Central memory CD4-positive, alpha-beta T cell (primary cell): ENCODE measurements at places on chromosomes 16 and 17.

GRCh38 chr17:50259477-50260324 is 14.6 kb upstream of the TMEM92 start:
- DNase-seq, result no peak

DNA sequence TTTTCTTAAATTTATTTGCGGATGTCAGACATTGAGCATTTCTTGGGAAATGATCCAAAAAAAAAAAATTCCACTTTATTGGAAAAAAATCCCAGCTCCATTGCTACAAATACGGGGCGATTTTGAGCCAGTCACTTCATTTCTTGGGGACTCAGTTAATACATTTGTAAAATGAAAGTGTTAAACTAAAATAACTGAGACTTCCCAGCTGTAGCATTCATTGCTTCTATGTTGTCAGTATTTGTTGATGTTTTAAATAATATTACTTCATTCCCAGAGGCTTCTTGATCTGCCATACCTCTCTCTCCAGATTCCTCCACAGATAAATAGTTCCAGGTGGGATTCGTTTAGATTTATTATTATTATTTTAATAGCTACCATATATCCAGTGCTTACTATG is 77.1 kb upstream of the HS3ST3A1 start:
- no peak for DNase-seq

DNA sequence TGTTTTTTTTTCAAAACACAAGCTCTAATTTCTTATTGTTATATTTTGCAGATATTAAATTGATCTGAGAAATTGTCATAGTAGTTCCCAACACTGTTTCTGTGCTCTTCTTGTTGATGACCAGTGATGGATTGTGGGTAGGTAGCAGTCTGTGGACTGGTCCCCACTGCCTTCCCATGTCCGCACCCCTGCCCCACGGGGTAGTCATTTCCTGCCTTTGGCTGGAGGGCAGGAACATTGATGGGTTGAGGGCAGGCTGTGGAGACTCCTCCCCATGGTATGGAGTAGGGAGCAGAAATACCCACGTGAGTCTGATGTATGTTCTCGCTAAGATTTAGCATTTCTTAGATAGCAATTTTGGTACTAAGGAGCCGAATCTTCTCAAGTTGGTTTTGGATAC is 762.0 kb downstream of the CDH8 start:
- DNase-seq, result no peak

DNA sequence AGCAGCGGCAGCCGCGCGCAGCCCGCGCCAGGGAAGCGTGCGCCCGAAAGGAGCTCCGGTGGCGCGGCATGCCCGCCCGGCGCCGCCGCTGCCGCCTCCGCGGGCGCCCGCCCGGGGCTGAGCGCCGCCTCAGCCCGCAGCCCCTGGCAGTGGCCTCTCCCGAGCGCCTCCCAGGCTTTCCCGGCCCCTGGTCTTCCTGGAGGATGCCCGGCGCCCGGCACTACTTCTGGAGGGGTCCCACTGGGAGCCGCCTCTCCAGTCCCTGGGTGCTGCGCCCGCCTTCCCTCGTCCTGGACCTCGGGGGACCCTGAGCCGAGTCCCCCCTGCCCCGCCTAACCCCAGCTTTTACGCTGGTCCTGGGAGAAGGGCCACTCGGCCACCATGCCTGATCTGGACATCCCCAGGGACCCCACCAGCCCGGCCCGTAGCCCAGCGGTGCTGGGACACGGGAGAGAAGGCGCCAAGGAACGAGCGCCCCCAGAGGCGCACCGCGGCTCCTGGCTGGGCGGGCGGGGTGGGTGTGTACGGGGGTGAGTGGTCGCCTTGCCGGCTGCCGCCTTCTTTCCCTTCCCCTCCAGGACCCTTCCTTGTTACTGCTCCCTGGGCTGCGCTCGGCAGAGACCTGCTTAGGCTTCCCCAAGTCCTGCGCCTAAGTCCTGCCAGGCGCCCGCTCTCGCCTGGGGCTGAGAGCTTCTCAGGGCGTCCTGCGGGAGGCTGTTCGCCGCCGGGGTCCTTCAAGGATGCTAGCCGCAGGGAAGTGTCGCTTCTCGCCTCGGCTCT is 704 bp downstream of the ASIC2 start:
- DNase-seq, result no peak

DNA sequence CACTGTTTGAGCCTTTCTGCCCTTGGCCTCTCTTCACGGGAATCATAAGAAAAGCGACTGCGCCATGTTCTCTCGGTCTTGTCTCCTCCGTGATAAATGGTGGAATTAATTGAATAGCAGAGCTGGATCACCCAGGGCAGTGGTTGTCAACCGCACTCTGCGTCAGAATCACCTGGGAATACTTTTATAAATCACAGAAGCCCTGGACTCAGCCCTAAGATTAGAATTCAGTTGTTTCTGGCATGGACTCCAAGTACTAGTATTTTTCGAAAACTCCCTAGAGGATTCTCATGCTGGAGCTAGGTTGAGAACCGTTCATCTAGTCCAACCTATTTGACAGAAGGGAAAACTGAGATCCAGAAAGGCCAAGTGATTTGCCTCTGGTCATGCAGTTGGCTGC is 64.1 kb downstream of the SPACA3 start:
- DNase-seq, result no peak

DNA sequence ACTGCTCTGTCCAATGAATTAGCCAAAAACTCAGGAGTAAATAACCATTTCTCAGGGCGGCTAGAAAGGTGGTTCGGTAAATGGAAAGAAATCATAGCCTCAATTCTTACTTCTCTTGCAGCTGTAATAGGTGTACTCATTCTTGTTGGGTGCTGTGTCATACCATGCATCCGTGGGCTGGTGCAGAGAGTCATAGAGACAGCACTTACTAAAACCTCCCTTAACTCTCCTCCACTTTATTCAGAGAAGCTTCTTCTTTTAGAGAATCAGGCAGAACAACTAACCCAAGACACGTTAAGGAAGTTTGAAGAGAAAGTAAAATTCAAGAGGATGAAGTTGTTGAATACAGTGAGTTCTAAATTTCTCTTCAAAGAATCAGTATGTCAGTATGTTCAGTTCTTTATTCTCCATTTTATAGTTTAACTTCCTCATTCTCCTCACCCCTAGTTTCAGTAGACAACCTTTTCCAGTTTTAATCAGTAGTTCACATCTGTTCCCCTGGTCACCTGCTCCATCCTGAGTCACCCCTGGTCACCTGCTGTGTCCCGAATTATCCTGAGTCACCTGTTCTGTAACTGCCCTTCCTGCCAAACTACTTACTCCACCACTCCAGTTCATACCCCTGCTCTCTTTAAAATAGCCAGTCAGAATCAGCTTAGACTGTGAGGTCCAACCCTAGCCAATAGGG is 85.9 kb downstream of the EMP2 start:
- DNase-seq, result no peak

DNA sequence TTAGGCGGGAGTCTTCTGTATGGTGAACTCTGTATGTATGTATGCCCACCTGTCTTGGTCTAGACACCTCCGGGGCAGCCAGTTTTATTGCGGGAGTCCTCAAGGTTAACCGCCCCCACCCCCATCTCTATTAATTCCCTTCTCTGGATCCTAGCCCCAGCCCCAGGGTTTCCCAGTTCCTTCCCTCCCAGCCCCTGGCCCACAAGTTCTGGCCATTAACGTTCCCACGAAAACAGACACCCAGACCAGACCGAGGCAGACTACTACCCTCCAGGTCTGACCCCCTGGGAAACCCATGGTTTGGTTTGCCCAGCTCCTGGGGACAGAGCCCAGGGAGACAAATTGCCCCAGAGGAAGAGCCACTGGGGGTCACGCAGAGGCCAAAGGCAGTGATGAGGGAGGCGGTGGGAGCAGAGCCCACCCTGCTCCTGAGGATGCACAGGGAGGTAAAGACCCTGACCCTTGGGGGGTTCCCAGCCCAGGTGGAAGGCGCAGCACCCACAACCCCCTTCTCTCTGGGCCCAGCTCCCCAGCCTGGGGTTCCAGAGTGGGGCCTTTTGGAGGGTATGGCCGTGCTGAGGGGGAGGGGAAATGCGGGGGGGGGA is 8.5 kb downstream of the TBKBP1 start:
- no peak for DNase-seq

DNA sequence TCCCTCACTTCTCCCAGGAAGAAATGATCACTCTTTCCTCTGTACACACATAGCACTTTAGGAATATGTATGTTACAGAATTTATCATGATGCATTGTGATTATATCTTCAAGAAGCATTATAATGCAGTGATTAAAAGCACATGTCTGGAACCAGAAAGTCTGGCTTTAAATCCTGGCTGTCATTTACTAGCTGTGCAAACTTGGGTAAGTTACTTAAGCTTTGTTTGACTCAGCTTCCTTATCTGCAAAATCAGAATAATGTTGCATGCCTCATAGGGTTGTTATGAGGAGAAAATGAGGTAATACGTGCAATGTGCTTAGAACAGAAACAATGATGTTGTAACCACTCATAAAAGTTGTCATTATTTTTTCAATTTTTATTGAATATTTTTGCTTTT is 156.3 kb upstream of the ZKSCAN2 start:
- no peak for DNase-seq

- no peak for DNase-seq
Observed at GRCh38 chr17:534071-534691, 180.5 kb downstream of the VPS53 start.

- DNase-seq, result no peak
Observed at GRCh38 chr17:19014628-19015215, 10.2 kb upstream of the FAM83G start.

GRCh38 chr17:57778306-57778705 is 33.2 kb upstream of the CCDC182 start:
- no peak for DNase-seq

DNA sequence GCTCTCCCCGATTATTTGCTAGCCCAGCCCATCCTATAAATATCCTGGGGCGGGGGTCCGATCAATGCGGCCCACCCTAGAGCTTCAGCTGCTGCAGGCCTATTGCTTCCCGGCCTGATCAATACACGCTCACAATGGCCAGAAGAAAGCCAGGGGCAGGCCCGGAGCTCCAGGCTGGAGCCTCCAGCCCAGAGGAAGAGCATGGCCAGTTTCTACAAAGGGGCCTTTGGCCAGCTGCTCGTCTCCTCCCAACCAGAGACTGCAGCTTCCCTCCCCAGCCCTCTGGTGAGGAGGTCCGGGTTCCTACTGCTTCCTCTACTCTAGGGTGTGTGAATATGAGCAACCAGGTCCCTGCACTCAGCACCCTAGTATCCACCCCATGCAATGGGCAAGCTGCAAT is 36.7 kb downstream of the SALL1 start:
- DNase-seq, result no peak

DNA sequence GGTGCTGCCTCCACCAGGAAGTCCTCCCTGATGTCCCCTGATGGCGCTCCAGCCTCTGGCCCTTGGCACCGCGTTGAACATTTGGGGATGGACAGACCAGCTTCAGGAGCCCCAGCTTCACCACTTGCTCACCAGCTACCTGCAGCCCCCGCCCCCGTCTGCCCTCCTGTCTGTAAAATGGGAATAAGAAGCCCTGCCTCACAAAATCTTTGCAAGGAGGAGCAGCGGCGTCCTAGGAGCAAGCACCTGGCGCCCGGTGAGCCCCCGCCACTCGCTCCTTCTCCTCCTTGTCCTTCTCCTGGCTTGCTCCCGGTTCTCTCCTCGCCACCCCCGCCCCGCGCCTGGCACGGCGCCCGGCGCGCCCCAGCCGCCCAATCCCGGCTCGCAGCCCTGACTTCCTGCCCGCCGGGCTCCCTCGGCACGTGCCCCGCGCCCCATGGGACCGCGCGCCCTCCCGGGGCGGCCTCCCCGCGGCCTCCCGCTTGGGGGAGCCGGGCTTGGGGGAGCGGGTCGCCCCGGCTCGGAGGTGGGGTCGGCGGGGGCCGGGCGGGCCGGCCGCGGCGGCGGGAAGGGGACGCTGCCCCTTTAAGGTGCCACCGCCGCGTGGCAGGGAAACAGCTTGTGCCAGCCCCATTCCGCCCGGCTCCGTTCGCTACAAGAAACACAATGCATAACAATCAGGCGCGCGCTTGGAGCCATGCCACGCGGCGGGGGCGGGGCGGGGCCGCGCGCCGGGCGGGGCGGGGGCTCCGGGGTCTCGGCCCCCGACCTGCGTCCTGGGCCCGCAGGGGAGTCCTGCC is 9.1 kb upstream of the PPP1R1B start:
- peak; percentile 51 for DNase-seq

DNA sequence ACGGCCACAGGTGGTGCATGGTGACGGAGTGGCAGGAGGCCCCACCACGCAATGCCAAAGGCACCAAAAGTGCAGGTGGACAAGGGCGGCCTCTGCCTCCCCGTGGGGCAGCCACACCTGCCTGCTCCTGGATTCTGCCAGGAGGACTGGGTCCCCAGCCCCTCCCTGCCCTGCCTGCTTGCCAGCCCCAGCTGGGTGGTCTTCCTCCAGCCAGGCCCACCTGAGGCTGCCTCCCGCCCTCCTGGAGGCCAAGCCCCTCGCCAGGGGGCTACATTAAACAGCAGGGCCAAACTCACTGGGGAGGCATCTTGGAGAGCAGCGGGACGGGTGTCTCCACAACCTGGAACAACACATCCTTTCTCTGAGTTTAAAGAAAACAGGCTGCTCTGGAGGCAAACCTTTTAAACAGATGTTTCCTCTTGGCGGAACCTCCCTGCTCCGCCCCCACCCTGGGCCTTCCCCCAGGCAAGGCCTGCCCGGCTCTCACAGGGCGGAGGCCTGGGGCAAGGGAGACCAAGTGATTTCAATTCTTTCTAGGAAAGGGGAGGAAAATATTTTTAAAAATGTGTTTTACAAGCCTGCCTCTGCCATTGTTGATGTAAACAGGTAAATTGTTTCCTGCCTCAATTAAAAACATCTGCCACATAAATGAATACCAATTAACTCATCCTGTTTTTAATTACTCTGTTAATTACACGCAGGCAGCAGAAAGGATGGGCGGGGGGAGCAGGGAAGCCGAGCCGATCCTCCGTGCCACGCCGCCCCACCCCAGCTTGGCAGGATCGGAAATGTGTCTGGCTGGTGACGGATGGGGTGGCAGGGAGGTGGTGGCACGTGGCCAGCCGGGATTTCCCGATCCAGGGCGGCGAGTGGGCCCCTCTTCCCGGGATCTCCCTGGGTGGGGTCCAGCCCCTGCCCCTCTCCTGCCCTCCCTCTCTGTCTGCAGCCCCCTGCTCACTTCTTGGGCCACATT is 54.4 kb upstream of the PABPN1L start:
- no peak for DNase-seq

DNA sequence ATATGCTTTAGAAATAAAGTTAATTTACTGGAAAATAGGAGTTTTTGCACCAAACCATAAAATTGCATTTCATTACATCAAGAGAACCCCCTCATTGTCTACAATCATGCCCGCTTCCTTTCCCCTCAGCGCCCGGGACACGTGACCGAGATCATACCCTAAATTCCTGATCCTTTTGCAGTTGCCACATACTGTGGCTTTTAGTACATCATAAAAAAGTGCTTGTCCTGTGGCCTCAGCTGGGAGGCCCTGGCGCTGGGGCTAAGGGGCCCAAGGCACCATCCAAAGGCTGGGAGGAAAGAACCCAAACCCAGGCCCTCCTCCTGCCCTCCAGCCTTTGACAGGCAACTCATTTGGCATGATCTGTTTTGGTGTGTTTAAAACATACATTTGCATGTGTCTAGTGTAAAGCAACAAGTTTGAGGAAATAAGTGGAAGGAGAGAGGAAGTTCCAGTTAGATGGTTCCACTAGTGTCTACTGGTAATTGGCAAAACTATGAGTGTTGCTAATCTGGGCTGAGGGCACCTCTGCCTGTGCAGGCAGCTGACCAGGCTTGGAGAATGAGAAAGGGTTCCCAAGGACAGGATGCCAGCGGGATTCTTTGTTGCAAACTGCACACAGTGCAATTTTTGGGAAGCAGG is 6.0 kb downstream of the CDK5R1 start:
- DNase-seq, result no peak

- DNase-seq, result no peak
Observed at GRCh38 chr17:77493901-77494663, 353.3 kb downstream of the SEC14L1 start.

- DNase-seq, result no peak
Observed at GRCh38 chr17:41939693-41940090, 9.3 kb downstream of the ODAD4 start.

GRCh38 chr16:22685459-22685830 is 128.5 kb upstream of the HS3ST2 start:
- no peak for DNase-seq
